Stimulated activated CD8-positive, alpha-beta memory T cell treated with anti-CD3 and anti-CD28 coated beads, Interleukin-4, amount 100 ng/mL, for 24 hours (primary cell): ENCODE measurements at places on chromosomes 2 and 18.

DNA sequence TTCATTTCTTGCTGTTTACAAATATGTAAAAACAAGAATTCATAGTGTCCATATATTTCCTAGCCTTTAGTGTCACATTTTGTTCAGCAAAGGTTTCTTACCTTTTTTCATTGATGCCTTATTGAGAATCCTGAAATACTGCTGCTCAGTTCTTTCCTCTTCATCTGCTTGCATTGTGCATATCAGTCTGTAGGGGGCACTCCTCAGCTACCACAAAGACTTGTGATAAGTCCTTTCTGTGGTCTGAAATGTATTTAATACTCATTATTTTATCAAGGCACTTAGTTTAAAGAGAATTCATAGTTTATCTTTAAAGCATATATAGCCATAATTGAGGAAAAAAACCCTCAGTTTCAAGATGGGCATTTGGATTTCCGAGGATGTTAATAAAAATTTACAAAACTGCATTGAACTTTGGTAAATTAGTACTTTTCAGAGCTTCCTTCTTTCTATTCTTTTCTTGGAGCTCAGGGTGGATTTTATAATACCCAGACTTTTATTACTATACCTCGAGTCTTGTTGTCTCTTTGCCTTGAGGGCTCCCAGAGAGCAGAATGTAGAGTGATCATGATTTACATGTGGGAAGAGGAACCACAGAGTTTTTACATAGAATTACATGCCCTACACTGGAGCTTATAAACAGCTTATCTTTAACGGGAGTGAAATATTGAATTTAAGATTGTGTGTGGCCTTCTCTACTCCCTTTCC, 570.1 kb downstream of the PLCL1 start:
- DNase-seq, result peak; percentile 14

- DNase-seq, result no peak
Measured at GRCh38 chr2:174078275-174078674, 113.1 kb upstream of the SP3 start.

DNA sequence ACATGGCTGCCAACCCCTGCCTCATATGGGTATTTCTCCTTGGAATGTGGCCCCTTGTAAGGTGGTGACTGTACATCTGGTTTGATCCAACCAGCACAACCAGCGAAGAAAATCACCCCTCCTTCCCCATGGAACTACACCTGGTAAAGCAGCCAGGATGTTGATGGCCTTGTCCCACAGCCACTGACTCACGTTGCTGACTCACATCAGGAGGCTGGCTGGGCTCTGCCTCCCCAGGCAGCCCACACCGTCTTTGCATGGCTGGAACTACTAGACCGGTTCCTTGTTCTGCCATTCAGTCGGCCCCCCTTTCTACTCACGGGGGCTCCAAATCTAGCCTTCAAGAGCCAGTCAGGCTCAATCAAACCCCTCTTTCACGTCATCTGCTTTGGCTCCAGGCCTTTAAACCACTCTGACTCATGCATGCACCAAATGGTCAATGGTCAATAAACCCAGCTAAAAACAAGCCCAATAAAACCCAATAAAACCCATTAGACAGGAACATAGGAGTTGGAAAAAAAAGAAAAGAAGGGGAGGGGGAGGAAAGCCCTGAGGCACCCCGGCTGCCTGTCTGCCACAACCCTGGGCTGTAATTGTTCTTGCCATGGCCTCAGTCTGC, 114.8 kb downstream of the PLB1 start:
- DNase-seq, result peak; percentile 35

DNA sequence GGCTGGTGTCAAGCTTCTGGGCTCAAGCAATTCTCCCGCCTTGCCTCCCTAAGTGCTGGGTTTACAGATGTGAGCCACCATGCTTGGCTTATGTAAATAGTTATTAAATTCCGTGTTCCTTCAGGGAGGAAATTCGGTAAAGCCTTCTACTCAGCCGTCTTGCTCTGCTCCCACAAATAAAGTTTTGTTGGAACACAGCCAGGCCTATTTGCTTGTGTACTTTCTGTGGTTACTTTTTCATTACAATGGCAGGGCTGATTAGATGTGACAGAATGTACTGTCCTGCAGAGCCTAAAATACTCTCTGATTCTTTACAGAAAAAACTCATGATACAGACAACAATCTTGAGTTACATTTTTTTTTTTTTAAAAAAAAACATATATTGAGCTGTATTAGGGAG, 68.8 kb upstream of the TACR1 start:
- DNase-seq, result no peak

GRCh38 chr2:82730811-82731210, 1728.3 kb downstream of the SUCLG1 start:
- DNase-seq, result no peak

- no peak for DNase-seq
Measured at GRCh38 chr2:109721626-109722025, 72.5 kb upstream of the RGPD5 start.

GRCh38 chr2:152584301-152584700, 133.0 kb downstream of the PRPF40A start:
- no peak for DNase-seq

DNA sequence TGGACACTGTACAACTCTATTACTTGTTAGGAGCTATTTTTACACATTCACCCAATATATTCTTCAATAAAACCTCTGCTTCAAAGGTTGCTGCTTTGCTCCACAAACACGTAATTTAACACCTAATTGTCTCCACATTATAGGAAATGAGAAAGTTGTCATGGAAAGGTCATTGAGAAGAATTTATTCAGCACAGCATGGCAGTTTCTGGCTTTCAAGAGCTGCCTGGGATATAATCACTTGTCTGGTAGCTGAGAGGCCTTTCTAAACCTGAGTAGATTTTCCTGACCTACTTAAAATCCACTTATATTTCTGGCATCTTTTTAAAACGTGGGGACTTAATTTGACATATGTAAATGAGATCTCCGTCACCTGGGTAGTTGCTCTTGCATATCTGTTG, 216.1 kb downstream of the ZNF804A start:
- no peak for DNase-seq

DNA sequence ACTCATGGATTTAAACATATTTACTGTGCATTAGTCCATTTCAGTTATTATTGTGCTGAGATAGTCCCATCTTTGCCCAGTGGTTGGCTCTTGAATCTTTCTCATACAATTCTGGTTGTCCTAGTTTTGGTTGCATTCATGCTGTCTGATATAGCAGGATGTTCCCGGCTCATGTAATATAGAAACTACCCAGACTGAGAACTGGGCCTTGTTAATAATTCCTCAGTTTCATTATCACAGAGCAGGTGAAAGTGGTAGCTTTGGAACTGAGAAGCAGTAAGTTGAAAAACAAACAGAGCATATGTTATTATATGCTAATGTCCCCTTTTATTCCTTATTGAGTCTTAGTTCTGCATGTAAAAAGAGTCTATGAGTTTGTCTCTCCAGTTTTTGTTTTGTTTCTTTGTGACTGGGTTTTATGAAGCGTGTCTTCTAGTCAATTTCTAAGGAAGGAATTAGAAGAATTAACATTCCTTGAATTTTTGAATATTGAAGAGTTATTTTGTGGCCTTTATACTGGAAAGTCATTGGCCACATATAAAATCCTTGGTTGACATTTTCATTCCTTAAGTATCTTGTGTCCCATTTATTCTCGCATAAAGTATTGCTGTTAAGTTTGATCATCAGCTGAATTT, 43.3 kb downstream of the EIF5B start:
- no peak for DNase-seq

DNA sequence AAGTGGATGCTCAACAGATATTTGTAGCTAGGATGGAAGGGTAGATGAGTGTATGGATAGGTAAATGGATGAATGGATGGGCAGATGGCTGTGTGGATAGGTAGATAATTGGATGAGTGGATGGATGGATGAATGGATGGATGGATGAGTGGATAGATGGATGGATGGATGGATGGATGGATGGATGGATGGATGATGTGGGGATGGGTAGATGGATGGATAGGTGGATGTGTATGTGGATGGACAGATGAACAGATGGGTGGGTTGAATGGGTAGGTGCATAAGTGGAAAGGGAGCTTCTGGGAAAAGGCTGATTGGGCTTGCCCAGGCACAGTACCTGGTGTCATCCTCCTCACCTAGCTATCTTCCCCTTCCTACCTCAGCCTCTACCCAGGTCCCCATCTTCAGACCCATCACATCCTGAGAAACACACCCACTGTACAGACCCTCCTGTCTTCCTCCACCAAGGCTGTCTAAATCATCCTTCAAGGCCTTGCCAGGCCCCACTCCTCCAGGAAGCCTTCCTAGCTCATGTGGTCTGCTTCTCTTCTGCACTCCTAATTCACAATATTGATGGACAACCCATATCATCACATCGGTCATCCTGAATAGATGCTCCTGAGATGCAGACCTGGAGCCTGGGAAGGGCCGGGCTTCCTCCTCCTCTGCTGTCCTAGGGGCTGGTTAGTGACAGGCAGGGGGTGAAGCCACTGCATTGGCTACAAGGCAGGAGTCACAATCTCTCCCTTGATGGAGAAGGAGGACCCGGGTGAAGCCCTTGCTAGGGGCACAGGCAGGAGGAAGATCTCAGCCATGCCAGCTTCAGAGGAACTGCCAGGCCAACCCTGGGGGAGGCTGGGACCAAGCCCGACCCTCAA, 49.4 kb downstream of the SMAD7 start:
- DNase-seq, result no peak

- no peak for DNase-seq
Measured at GRCh38 chr2:190722061-190722759, 73.3 kb downstream of the NAB1 start.

GRCh38 chr2:154846842-154847241, 148.3 kb downstream of the KCNJ3 start:
- DNase-seq, result no peak

GRCh38 chr2:241809383-241810306, 652 bp downstream of the NEU4 start:
- no peak for DNase-seq
